ENCODE measurements at places on chromosomes 7 and 10. TPM values are rescaled to one million over a fixed set of nuclear protein-coding genes. Genes with fewer than 3 reads are reported as not detected.

GRCh38 chr10:72540193-72540807 lies 85.6 kb downstream of the MICU1 start:
- DNase-seq: no peak

DNA sequence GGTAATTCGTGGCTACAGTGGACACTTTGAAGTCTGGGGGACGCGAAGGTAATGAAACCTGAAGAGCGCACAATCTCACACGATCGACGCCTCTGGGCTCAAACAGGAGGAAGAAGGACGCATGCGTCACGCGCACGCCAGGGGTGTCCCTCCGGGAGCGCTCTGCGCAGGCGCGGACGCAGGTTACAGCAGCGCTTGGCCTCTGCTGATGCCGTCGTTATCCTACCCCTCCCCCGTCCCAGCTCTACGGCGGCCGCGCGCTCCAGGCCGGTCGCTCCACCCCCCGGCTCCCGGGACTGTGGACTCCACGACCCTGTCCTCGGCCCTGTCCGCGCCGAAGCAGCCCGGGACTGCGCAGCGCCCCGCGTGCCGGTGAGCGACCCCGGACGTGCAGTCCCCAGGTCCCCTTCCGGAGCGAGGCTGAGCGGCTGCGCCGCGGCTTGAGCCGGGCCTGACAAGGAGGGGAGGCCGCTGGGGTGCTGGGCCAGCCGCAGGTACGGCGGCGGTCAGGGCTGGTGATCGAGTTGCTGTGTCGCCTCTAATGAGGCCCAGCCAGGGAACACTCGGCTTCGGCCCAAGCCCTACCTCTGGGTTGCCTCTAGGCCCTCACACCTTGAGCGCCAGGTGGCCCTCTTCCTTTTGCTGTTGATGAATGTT lies at the start of gene TMEM106B:
Gene TMEM106B, plus strand, starts transcription at position 241 of the 657 bp plus-strand sequence. CDS start 3,517 bp downstream, outside the sequence.
- peak; percentile 96 for DNase-seq

GRCh38 chr7:31545549-31545948 lies 31.7 kb downstream of the ITPRID1 start:
- DNase-seq: no peak

GRCh38 chr7:93707249-93707648 lies 132.7 kb upstream of the CALCR start:
- DNase-seq: no peak

GRCh38 chr7:94062372-94062771 lies 58.2 kb upstream of the BET1 start:
- DNase-seq: no peak

DNA sequence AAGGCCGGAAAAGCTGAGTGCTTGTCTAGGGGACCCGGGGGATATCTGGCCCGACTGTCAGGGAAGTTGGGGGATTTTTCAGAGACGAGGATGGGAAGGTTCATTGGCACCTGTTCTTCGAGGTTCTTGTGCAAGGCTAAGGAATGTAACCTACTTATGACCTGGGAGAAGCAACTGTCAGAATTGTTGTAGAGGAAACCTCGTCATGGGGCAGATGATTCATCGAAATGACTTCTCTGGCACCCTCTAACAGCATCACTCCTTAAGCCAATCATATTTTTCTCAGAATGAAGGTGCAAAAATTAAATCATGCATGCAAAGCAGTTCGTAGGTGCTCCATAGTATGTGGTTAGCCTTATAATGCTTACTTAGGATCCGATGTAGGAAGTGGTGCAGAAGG lies 58.6 kb downstream of the PLXDC2 start:
- no peak for DNase-seq

DNA sequence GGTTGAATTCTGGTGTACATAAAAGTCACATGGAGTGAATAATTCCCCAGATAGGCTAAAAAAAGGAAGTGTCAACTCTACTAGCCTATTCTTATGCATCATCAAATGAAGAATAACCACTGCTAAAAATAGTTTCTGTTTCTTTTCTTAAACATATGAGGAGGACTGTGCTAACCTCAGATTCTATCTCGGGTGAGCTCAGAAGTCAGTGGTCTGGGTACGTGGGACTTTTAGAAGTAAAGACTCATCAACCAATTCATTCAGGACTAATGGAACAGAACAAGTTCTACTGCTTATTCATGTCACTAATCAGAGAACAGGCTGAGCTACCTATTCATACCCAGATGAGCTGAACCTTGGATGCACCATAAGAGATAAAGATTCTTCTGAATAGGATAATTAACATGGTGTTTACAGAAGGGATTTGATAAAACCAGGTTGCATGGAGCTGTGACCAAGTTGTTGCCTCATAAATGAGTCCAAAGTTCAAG lies 9.5 kb upstream of the ASAH2 start:
- no peak for DNase-seq

- peak; percentile 57 for DNase-seq
Measured at GRCh38 chr10:89369156-89370105, 8.4 kb upstream of the IFIT1B start.

DNA sequence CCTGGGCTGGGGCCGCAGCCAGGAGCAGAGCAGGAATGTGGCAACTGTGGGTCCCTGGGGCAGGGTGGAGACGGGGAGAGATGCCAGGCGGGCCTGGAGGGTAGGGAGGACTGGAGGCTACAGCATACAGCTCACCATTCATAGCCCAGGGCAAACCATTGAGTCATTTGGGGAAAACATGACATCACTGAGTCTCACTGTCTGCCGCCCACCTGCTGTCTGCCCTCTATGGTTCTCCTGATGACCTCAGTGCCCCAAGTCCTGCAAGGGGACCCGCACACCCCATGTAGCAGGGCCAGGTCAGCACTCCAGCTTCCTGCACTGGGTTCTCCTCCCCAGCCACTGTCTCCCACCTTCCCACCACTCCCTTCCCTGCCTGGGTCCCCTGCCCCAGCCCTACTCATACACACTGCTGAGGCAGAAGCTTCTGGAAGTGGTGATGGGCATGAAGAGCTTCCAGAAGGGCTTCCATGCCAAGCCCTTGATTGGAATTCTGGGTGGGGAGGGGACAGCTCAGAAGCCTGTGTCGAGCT lies 10.4 kb downstream of the CHST3 start:
- DNase-seq: peak; percentile 50

GRCh38 chr7:96277921-96278320 lies 44.0 kb downstream of the SLC25A13 start:
- DNase-seq: no peak

DNA sequence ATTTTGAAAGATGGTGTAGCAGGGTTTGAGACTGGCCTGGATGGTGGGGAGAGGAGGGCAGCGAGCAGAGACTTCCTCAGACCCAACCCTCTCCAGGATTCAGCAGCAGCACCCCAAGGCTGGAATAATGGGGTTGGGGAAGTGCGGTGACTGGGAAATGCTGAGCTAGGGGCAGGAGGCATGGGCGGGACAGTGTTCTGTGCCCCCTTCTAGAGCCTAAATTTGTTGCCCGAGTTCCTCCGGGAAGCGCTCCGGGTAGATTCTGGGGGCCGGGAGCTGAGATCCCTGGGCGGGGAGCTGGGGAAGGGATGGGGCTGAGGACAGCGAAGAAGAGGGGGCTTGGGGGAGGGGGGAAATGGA lies at the start of gene CHAT:
Gene CHAT, plus strand, starts transcription at position 156 of the 360 bp plus-strand sequence. Its CDS starts 153 bp downstream, at position 309.
- DNase-seq: no peak

DNA sequence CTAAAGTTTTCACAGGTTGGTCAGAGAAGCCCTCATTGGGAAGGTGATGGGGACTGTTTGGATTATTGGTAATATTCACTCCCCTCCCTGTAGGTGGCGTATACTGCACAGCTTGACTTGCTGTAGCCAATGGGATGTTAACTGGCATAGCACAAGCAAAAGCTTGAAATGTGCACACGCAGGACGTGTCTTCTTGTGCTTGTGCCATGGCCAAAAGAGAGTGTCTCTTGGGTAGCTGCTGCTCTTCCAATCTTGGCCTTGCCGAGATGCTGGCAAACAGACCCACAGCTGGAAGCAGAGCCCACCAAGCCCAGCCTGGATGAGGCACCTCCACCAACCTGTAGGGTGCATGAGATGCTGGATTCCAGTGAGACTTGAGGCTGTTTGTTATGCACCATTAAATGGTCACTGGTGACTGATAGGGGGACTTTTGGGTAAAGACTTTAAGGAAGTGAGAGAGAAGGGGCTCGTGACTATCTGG lies 266.0 kb downstream of the GRID1 start:
- DNase-seq: peak; percentile 1

DNA sequence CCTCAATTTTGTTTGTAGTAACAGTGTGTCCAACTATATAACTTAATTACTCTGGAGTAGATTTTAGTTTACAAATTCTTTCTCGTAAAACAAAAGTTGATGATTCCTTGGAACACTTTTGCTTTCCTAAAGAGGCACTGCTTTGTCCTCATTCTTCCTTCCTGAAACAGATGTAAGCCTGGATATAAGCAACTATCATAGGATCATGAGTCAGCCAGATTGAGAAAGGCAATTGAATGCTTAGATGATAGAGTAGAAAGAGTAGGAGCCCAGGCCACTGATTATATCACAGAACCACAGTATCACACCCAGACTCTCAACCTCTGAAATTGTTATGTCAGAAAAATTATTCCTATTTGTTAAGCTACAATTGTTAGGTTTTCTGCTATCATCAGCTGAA lies 69.9 kb downstream of the TMEM106B start:
- peak; percentile 7 for DNase-seq

- peak; percentile 14 for DNase-seq
Measured at GRCh38 chr7:138527746-138528223, 67.7 kb downstream of the TRIM24 start.

DNA sequence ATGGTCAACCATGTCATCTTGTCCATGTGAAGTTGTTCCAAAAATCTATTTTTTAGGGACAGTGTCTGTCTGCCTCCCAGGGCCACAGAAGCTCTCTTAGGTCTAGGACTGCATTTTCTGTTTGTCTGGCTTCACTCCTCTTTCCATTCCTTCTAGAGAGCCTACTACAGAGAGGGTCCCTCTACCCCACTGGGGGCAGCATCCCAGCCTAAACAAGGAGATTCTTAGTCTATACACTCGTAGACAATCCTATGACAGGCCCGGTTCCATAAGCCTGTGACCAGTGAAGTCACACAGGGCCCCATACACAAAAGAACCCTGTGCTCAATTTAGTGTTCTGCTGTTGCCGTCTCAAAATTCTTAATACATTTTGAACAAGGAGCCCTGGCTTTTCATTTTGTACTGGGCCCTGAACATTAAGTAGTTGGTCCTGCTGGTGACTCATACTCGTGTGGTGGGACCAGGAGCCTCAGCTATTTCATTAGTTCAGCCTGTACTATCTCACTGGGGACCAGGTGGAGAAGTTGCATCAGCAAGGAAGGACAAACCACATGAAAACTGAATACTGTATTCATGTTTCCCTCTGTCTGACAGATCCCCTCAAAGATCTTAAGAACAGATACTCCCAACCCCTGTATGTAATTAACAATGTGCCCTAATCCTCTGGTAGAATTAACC lies 23.5 kb upstream of the FAM180A start:
- no peak for DNase-seq

GRCh38 chr10:102727037-102727818 lies 12.8 kb downstream of the SFXN2 start:
- DNase-seq: no peak

GRCh38 chr7:8362723-8363369 lies 70.6 kb upstream of the NXPH1 start:
- DNase-seq: no peak

- DNase-seq: peak; percentile 39
Measured at GRCh38 chr7:137169282-137169698, 174.2 kb downstream of the PTN start.

ASZ1 gene
- not detected for total RNA-seq

SPDYE8 gene
- not detected for total RNA-seq

KCNK18 gene
- total RNA-seq: not detected

DNAAF5 gene
- total RNA-seq: 14.4 TPM

SLC35G1 gene
- 7.0 TPM for total RNA-seq

UPK3BL2 gene
- 0.90 TPM for total RNA-seq

ACSM6 gene
- not detected for total RNA-seq

NUTM2E gene
- total RNA-seq: not detected
